B cell (primary cell): ENCODE measurements at places on chromosomes 6 and 20. TPM values are rescaled to one million over a fixed set of nuclear protein-coding genes. Genes with fewer than 3 reads are reported as not detected.
A peak's percentile ranks its signal among the peaks of the same experiment; 100 is the strongest.

The CASS4 gene
- 0.42 and 0.53 TPM in 2 replicates for total RNA-seq

The KIAA0408 gene
- total RNA-seq, result 0.34 and 0.64 TPM in 2 replicates

The SPATA25 gene
- total RNA-seq, result 2.4 and 2.9 TPM in 2 replicates

The TP53TG5 gene
- total RNA-seq, result not detected in 2 replicates

The SULF2 gene
- 1.7 TPM in 2 replicates for total RNA-seq

The PRPF6 gene
- total RNA-seq, result 79.7 and 82.9 TPM in 2 replicates

The ROMO1 gene
- 33.2 and 38.1 TPM in 2 replicates for total RNA-seq

- H3K27ac ChIP-seq, result no peak overlapping the region
- H3K27me3 ChIP-seq, result no peaks in the 10 kb centered on the region
- DNase-seq, result no peak
Observed at GRCh38 chr20:17666481-17666880, 15.6 kb downstream of the RRBP1 start.

DNA sequence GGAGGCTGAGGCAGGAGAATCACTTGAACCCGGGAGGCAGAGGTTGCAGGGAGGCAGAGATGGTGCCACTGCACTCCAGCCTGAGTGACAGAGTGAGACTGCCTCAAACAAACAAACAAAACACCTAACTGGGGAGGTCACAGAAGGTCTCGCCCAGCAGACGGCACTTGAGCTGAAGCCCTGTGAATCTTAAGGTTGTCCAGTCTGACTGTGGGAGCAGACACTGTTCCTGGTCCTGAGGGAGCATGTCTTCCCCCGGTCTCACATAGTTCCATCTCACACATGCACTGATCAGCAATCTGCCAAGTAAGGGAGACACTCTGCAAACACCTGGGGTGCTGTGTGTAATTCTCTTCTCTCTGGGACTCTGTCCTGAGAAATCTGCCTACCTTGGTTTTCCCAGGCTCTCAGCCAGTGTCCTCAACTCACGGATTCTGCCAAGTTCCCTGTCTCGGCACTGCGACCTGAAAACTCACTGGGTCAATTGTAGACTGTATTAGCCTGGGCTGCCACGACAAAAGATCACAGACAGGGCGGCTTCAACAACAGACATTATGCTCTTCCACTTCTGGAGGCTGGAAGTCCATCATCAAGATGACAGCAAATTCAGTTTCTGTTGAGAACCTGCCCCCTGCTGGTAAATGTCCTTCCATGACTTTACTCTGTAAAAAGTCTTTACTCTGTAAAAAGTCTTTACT is 94.3 kb downstream of the JPH2 start:
- no peaks in the 10 kb centered on the region for H3K36me3 ChIP-seq
- no peak for DNase-seq
- H3K4me1 ChIP-seq, result no peaks in the 10 kb centered on the region
- peaks cover 3% of the 10 kb centered on the region for H3K27me3 ChIP-seq

DNA sequence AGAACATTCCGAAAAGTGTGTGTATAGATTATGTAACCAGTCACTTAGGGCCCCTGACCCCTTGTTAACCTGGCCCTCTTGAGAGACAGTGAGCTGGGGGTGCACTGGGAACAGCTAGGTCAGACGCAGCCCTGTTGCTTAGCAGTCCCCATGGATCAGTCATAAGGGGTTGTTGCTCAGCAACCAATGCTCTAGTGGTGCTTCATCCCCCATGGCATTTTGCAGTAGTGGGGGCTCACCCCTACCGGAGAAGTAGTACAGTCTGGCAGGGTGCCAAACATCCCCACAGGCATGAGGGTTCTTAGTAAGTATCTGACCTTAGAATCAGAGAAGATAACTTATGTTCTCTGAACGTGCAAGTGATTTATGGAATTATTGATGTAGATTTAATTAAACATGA is 12.3 kb downstream of the PKIB start:
- H3K4me1 ChIP-seq, result no peaks in the 10 kb centered on the region
- no peak overlapping the region for H3K27ac ChIP-seq

GRCh38 chr6:27771235-27771634 is 141.0 kb downstream of the OR2B2 start:
- DNase-seq, result no peak
- no peak overlapping the region for H3K4me3 ChIP-seq
- H3K36me3 ChIP-seq, result no peaks in the 10 kb centered on the region
- H3K27ac ChIP-seq, result no peak overlapping the region
- H3K4me1 ChIP-seq, result peaks cover 26% of the 10 kb centered on the region

DNA sequence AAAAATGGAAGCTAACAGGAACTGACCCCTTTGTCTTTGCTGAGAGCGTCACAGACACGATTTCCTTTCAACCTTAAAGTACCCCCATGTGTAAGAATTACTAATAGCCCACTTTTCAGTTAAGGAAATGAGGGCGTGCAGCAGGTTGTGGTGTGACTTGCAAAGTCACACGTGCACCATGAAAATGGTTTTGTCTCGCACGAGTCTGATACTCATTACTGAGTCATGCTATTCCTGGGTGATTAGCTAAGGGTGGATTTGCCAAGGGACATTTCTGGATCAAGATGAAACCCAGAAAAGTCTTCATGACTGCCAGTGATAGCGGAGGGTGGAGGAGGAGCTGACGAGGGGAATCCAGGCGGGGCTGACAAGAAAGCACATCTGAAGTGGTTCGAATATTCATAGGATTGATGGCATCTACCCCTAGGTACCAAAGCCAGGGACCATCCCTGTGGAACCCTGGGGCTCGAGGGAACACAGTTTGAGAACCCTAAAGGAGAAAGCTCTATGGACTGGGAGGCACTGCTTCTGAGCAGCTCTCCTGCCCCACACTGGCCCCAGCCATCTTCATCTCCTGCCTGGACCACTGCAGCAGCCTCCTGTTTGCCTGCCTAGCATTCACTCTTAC is 12.1 kb upstream of the NFATC2 start:
- H3K4me1 ChIP-seq, result no peaks in the 10 kb centered on the region
- no peak overlapping the region for H3K27ac ChIP-seq
- H3K36me3 ChIP-seq, result no peaks in the 10 kb centered on the region
- H3K27me3 ChIP-seq, result peaks cover 10% of the 10 kb centered on the region
- DNase-seq, result no peak

- H3K36me3 ChIP-seq, result no peaks in the 10 kb centered on the region
- H3K27me3 ChIP-seq, result no peaks in the 10 kb centered on the region
- no peak for DNase-seq
- no peak overlapping the region for H3K27ac ChIP-seq
- H3K4me1 ChIP-seq, result peaks cover 22% of the 10 kb centered on the region
Observed at GRCh38 chr20:13006825-13007224, 1.9 kb upstream of the SPTLC3 start.

GRCh38 chr20:42082611-42083010 is 464.4 kb upstream of the CHD6 start:
- H3K36me3 ChIP-seq, result no peaks in the 10 kb centered on the region
- H3K4me3 ChIP-seq, result no peak overlapping the region
- H3K27ac ChIP-seq, result no peak overlapping the region
- no peaks in the 10 kb centered on the region for H3K27me3 ChIP-seq
- no peak for DNase-seq

DNA sequence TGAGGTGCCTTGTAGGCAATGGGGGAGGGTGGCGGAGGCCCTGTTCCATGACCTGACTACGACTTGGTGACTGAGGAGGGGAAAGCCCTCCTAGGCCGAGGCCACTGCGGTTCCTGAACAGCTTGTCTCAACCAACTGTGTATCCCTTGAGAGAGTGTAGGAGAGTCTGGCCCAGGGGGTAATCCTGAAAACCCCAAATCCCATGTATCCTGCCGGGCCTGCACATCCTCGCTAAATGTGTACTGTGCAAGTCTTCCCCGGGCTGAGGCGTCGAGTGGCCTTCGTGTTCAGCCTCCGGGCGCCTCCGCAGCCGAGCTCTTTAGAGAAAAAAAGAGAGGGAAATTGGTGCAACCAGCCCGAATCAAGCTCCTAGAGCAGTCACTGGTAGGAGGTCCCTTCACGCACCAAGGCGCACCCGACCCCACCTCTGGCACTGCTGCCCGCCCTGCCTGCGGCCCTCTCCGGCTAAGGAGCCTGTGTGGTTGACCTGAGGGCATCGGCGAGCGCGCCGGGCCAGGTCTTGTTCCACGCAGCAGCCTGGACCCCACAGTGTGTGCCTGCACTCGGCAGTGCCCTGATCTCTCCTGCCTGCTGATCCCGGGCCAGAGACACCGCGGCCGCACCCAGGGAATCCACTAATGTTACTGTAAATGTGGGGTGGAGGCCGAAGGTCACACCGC is 7.3 kb downstream of the SIM1 start:
- DNase-seq, result peak; percentile 24
- no peak overlapping the region for H3K4me3 ChIP-seq
- no peaks in the 10 kb centered on the region for H3K36me3 ChIP-seq
- no peak overlapping the region for H3K27ac ChIP-seq
- peaks cover 25% of the 10 kb centered on the region for H3K4me1 ChIP-seq

- no peaks in the 10 kb centered on the region for H3K4me1 ChIP-seq
- H3K4me3 ChIP-seq, result no peak overlapping the region
- DNase-seq, result no peak
- no peaks in the 10 kb centered on the region for H3K27me3 ChIP-seq
Observed at GRCh38 chr6:40440053-40440452, 147.1 kb downstream of the LRFN2 start.
